ENCODE measurements at places on chromosomes 11 and 22.

DNA sequence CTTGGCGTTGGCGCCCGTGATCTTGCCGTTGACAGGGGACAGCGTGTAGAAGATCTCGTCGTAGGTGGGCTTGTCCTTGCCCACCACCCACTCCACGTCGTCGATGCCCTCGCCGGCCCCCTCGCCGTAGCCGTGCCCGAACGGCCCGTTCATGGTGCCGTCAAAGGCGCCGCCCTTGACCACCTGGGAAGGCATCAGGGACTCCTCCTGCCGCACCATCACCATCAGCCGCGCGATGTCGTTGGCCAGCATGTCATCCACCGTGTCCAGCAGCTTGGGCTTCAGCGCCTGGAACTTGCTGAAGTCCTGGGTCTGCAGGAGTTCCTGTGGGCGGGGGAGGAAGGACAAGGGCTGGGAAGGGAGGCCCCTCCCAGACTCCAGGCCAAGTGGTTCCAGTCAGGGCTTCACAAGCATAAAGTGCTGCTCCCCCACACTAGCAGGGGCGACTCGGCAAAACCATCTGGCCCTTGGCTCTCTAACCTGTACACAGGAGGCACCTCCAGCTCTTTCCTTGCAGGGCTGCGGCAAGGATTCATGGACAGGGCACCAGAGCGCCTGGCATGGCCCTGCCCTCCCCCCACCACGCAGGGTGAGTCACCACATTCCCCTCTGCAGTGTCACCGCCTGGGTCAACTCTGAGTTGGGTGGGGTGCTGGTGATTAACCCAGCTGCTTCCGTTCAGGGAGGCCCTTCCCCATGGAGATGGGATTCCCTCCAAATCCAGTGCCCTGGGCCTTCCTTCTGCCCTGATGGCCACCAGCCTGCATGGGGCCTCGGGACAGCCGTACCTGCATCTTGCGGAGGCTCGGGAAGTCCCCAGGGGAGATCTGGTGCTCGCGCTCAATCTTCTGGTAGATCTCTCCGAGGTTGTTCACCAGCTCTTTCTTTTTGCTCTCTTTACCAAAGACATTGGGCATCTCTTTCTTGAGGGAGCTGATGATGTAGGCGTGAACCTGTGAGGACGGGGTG, 10.4 kb upstream of the CDC42BPG start:
- DNase-seq, result no peak

GRCh38 chr22:33111491-33111890, 53.3 kb upstream of the SYN3 start:
- DNase-seq, result no peak

DNA sequence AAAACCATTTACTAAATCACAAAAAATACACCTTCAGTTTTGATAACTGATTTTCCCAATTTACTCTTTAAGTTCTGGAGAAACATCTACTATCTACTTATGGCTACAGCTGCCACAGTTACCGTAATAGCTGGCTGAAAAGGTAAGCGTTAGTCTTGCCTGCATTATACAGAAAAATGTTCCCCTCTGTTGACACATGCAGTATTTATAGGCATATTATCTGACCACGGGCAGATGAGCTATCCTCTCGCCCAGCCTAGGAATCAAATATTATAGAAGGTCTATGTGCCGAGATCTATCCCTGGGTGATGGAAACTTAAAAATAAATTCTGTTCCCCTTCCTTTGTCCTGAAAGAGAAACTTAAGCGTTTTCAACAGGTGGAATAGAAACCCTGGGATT, 283.8 kb downstream of the CADM1 start:
- no peak for DNase-seq

DNA sequence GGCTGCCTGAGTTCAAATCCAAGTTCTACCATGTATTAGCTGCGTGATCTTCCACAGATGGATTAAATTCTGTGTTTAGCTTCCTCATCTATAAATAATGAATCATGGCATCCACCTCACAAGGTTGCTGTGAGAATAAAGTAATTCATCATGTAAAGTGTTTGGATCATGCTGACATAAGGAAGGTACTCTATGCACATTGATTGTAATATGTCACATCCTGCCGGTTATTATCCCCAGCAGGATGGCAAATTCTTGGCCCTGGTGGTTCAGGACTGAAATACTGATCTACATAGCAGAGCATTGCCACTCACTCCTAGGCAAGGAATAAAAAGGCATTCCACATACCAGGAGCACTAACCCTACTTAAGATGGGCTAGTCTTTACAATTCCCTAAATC, 40.8 kb downstream of the LGR4 start:
- DNase-seq, result no peak

- no peak for DNase-seq
Observed at GRCh38 chr22:31342389-31343140, 3.6 kb downstream of the PATZ1 start.

DNA sequence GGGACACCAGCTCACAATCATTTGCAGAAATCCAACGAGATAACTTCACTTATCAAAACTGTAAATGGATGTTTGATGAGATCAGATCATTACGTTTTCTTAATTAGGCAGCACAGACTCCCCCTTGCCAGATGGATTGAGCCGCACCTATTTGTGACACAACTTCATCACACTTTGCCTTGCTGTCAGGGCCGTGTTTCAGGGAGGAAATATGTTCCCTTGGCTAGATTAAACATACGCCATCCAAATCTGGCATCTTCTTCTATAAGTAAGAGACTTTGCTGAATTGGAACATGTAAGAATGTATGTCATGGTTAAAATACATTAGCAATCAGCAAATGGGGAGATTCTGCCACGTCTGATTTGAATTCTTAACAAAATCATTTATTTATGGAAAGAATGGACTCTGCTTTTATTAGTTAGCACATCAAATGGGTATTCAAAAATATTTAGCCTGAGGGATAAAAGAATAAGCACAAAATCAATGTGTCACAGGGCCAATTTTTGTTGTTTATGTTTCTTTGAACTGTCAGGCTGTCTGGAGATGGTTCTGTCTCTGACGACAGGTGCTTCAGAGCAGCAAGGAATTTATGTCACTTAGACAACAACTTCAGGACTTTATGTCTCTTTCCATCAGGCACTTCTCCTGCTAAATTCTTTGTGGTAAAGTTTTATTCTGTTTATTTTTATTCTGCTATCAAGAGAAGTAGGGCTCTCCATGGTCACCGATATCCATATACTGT, 326.1 kb upstream of the NCAM1 start:
- no peak for DNase-seq

- no peak for DNase-seq
Observed at GRCh38 chr11:125063429-125064043, 431 bp downstream of the SLC37A2 start.

- no peak for DNase-seq
Observed at GRCh38 chr11:57378186-57378585, 2.8 kb downstream of the PRG3 start.

- peak; percentile 29 for DNase-seq
Observed at GRCh38 chr11:33869481-33870422, 22.1 kb downstream of the LMO2 start.

- DNase-seq, result no peak
Observed at GRCh38 chr11:130150790-130151189, 8.8 kb upstream of the ST14 start.

DNA sequence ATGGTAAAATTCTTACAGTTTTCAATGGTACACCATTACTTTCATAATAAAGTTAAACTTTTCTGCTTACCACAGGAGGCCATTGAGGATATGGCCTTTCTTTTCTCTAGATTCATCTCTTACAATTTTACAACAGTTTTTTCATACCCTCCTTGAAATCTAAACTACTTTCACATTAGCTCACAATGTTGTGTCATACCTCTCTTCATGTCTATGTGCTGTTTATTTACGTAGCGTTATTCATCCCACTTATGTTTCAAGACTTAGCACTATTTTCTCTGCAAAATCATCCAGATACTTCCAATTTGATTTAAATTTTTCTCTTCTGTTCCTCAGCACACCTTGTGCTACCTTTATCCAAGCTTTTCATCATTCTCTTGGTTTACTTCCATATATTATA, 123.3 kb downstream of the METTL15 start:
- no peak for DNase-seq

GRCh38 chr11:97361812-97362378, 972.1 kb downstream of the JRKL start:
- DNase-seq, result no peak

GRCh38 chr11:7871056-7871455, 60.0 kb downstream of the OR10A6 start:
- no peak for DNase-seq

- no peak for DNase-seq
Observed at GRCh38 chr11:67165623-67166022, 46.6 kb downstream of the KDM2A start.

- DNase-seq, result no peak
Observed at GRCh38 chr22:42296883-42297282, 26.4 kb upstream of the TCF20 start.

GRCh38 chr11:80024119-80024518, 583.3 kb upstream of the TENM4 start:
- no peak for DNase-seq

- no peak for DNase-seq
Observed at GRCh38 chr11:28463826-28464225, 355.6 kb downstream of the METTL15 start.
